AG09319 (cell line): ENCODE measurements at places on chromosomes 4 and X.

DNA sequence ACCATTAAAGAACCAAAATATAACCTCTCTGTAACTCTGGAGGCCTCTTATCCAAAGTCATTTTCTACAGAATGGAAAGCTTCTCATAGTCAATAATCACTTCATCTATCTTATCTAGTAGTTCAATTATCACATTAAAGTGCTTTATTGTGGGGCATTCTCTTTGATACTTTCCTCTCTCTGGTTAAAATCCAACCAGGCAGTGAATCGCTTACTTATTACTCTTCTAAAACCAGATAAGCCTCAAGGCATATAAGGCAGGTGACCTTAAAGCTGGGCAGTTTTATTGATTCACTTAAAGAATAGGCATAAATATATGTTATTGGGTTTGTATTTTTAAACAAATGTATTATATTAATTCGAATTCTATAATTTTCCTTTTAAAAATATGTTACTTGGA is 2162.1 kb upstream of the TENM3 start:
- no peak for DNase-seq

- DNase-seq, result no peak
These were observed 26.5 kb downstream of the SLIT2 start for GRCh38 chr4:20278195-20278594.

DNA sequence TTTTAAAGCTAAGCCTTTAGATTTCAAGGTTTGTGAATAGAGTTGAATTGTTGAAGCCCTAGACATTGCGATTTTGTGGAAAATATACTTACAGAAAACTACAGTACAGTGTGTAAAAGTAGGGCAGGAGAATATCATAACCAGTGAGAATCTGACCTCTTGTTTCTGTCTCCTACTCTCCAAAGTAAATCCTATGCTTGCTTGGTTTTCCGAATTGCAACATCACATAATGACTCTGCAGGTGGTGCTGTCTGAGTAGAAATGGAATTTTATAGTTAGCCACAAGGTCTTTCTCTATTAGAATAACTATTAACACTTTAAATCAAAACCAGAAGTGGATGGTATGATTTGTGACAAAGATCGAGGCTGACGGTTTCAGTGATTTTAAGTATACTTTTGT is 505.6 kb downstream of the RAPGEF2 start:
- DNase-seq, result no peak

GRCh38 chr4:38677441-38677840 is 13.4 kb downstream of the KLF3 start:
- no peak for DNase-seq

GRCh38 chr4:108355902-108356535 is 187.3 kb upstream of the LEF1 start:
- no peak for DNase-seq

DNA sequence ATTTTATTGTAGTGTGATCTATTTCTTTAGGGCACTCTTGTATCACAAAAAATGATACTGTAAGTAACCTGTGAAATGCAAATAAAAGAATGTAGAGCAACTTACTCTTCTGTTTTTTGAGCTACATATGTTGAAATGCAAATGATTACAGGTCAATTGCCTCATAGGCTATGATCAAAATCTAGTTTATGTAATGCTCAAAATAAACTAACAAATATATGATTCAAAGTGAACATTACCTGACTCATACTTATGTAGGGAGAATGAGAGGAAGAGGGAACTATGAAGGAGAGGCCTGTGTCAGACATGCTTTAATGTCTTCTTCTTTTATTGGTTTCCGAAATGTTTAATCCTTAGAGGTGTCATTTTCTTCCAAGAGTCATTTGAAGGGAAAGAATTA is 5.0 kb upstream of the RPS6KA3 start:
- DNase-seq, result no peak

DNA sequence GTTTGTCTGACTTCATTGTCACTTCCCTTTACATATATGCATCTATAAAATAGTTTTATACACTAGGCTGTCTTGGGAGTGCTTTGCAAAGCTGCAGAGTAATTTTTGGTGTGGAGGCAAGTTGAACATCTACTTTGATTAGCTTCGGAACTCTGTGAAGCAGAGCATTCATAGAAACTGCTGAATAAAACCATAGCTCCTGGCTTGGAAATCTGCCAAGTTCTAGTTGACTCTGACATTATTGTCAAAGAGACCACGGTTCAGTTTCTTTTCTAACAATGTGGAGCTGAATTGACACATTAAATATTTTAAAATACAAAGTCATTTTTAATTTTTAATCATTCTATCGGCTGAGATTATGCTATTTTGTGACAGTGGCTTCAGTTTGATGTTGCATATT is 335.0 kb downstream of the BMPR1B start:
- DNase-seq, result no peak

DNA sequence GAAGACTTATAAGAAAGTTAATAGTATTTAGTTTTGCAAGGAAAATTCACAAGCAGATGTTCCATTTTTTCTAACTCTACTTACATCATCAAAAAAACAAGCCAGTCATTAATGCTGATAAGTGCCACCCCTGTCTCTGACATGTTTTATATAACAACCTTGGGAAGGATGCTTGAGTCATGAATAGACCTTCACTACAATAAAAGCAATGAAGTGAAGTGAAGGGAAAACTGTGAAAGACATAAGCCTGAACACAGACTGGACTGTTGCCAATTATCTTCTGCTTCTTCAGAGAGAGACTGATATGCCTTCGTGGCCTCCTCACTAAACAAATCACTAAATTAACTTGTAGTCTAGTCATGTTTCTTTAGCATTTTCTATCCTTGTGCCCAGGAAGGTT is 353.2 kb downstream of the PDHA2 start:
- no peak for DNase-seq

GRCh38 chrX:122269243-122269781 is 914.8 kb upstream of the GRIA3 start:
- DNase-seq, result peak; percentile 18

- no peak for DNase-seq
These were observed 1.2 kb upstream of the HSD17B11 start for GRCh38 chr4:87392183-87392582.

GRCh38 chr4:69054578-69055200 is 41.6 kb upstream of the UGT2B7 start:
- DNase-seq, result peak; percentile 14

DNA sequence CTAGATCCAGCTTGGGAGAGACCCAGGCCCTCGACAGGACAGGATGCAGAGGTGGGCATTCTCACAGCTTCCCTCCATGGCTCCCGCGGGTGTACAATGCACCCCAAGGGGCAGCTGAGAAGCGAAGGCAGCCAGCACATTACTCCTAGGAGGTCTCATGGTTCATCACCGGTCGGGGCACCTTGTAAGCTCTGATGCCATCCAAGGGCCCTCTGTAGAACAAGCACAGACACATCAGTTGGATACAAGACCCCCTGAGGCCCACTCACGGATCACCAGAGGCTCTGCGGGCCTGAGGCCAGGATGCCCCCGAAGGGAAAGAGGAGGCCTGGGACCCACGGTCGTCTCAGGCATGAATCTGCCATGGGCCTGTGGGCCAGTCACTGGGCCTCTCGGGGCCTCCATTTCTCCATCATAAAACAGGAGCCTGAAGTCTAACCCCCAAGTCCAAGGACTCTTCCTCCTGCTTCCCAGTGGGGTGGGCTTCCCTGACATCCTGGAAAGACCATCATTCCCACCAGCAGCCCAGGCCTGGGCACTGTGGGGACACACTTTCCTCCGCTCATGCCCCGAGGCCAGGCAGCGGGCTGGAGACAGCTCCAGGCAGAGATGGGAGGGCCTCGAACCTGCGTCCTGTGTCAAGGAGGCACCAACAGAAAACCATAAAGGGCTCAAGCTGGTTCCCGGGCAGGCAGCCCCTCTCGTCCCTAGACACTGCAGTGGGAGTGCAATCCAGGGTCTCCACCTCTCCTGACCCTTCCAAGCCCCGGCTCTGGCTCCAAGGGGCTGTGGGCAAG is 20.1 kb downstream of the HMX1 start:
- no peak for DNase-seq

DNA sequence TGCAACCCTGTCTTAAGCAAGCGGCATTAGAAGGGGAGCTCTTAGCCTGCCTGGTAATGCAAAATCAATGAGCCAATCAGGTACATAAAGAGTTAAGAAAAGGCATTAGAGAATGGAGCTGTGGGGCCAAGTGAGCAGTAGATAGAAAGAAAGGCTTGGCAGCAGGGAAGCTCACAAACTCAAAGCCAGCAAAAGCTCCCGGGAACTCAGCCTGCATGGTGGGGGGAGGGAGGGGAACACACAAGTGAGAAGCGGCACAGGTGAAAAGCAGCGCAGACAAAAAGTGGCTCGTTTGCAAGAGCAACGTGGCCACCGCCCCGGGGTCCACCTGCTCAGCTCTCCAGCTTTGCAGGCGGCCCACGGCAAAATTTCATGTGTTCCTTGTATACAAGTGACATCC is 818.5 kb downstream of the FAM133A start:
- DNase-seq, result no peak

DNA sequence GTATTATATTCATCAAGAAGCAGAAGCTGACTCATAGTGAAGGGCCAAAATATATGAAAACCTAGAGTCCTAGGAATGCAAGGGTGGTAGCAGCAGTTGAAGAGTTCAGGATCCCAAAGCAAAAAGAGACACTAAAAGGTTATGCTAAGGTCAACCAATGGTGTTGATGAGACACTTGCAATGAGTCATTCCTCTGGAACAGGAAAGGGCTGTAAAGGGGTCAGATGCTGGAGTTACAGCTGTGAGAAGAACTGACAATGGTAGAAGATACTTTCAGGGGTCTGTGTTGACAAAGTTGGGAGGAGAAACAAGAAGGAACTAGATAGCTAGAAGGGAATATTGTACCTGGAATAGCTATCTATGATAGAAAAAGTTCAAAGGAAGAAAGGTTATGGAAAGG is 47.5 kb downstream of the ZGRF1 start:
- no peak for DNase-seq

DNA sequence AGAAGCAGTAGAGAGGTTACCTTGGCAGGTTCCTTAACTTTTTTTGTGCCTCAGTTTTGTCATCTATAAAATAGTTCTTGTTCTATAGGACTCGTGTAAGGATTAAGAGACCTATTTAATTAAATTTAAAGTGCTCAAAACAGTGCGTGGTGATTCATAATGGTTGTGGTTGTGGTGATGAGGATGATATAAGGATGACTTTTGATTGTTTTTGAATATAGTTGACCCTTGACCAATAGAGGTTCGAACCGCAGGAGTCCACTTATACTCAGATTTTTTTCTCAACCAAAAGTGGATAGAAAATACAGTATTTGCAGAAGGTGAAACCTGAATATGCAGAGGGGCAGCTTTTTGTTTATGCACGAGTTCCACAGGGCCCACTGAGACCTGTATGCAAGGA is 14.6 kb downstream of the SMAD1 start:
- DNase-seq, result no peak

- DNase-seq, result no peak
These were observed 123.6 kb upstream of the LIMCH1 start for GRCh38 chr4:41414412-41414779.

GRCh38 chr4:37747772-37748330 is 61.7 kb upstream of the RELL1 start:
- no peak for DNase-seq

GRCh38 chr4:80017125-80017854 is 55.7 kb downstream of the ANTXR2 start:
- DNase-seq, result no peak

DNA sequence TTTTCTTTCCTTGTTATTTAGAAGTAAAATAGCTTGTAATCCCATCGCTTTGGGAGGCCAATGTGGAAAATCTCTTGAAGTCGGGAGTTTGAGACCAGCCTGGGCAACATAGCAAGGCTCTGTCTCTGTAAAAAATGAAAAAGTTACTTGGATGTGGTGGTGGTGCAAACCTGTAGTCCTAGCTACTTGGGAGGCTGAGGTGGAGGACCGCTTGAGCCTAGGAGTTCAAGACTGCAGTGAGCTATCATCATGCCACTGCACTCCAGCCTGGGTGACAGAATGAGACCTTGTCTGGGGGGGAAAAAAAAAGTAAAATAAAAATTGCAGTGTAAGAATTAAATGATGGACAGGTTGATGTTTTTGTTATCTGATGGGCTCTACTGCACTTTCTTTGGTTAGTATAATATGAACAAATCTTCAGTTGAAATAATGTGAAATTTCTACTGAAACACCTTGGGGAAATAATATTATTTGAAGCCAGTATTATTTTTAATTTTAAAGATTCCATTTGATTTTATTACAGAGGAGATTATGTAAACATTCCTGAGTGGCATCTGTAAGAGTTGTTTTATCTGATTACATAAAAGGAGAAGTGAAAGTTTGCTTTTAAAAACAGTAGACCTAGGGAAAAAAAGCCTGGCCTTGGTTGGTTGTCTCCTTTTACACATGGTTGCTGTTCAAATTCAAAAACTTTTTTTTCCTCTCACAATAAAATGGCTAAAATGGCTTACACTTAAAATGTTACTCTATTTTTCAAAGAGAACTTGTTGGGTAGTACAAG is 10.5 kb upstream of the NDUFC1 start:
- no peak for DNase-seq

- DNase-seq, result no peak
These were observed 3.2 kb downstream of the ARHGAP36 start for GRCh38 chrX:131061306-131061705.

GRCh38 chr4:28558895-28559294 is 1698.3 kb downstream of the STIM2 start:
- DNase-seq, result no peak

GRCh38 chr4:89263265-89263664 is 44.3 kb downstream of the GPRIN3 start:
- DNase-seq, result no peak

GRCh38 chr4:123846092-123846491 is 449.5 kb downstream of the SPRY1 start:
- no peak for DNase-seq

DNA sequence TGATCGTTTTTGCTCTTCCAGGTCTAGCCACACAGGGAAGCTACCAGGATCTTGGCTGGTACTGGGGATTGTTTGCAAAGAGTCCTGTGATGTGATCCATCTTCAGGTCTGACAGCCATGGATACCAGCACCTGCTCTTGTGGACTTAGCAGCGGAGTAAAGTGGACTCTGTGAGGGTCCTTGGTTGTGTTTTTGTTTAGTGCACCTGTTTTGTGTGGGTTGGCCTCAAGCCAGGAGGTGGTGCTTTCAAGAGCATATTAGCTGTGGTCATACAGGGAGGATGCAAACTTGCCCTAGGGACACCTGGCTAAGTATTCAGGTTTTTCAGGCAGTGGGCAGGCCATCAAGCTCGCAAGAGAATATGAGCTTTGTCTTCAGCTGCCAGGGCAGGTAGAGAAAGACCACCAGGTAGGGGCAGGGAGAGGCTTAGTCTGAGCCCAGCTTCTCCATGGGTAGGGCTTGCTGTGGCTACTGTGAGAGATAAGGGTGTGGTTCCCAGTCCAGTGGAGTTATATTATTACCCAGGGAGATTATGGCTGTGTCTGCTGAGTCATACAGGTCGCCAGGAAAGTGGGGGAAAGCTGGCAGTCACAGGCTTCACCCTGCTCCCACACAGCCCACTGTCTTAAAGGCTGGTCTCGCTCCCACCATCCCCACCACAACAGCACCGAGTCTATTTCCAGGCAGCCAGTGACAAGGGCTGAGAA is 293.7 kb downstream of the PCDH18 start:
- no peak for DNase-seq

GRCh38 chr4:56728512-56728911 is 47.4 kb upstream of the HOPX start:
- no peak for DNase-seq
